ENCODE measurements at places on chromosomes 1 and 21.

GRCh38 chr1:160047111-160047991, 15.6 kb upstream of the PIGM start:
- no peak for DNase-seq

DNA sequence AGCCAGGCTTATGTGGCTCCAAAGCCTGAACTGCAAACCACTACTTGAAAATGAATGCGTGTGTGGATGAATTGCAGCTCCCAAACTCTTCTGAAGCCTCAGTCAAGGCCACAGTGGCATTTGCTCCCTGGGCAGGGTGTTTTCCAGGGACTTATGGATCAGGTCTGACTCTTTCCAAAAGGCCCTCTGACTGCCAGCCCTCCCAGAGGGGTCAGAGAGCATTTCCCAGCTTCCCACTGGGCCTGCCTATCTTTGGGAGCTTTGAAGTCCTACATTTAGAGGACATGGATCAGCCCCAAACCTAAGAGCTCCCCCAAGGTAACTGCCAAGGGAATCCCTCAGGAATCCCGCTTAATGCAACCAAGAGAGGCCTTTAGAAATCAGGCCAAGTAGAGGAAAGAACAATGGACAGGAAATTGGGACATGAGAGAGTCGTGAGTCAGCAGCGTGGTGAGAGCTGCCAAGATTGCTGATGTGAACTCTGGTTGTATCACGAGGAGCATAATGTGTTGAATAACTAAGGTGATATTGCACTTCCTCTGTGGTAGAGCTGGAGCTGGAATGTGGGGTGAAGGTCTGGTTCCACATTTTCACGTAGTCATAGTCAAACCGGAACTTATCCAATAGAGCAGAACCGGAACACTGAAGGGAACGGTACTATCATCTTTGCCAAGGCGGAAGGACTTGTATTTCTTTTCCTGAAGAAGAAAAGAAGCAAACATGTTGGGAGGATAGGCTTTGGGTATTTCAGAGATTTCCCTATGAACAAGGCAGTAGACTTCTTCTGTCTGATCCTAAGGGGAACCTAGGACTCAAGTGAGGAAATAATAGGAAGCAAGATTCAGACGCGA, 99.4 kb upstream of the JUN start:
- no peak for DNase-seq

GRCh38 chr1:80657044-80657643, 1143.6 kb upstream of the ADGRL2 start:
- no peak for DNase-seq

DNA sequence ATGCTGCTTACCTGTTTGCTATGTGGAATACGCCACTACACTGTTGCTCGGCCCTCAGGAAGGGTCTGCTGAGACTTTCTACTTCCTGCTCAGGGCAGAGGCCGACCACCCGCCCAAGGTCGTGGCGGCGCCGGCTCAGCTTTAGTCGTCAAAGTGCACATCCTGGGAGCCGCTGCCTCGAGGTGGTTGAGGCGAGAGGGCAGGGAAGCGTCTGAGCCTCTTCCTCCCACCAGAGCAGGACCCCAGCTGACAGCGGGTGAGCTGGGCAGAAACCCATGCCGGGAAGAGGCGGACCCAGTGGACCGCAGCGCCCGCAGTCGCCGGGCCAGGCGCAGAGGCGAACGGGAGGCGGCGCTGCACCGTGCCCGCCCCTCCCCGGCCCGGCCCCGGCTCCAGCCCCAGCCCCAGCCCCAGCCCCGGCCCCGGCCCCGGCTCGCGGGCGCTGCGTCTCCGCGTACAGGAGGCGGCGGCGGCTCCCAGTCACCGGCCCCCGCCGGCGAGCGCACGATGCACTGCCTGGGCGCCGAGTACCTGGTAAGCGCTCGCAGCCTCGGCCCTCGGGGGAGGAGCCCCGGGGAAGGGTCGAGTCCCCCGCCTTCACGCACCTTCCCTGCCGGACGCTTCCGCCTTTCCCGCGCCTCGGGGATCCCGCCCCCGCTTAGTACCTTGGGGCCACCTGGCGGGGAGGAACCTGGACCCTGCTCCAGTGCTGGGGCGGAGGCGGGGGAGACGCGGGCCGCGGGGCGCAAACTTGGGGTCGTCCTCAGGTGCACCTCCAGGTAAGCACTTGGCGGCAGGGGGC, at the start of gene SLC44A3:
Gene SLC44A3, plus strand, starts transcription at position 413 of the 802 bp plus-strand sequence. Its CDS starts 95 bp downstream, at position 508.
- DNase-seq, result peak; percentile 24

DNA sequence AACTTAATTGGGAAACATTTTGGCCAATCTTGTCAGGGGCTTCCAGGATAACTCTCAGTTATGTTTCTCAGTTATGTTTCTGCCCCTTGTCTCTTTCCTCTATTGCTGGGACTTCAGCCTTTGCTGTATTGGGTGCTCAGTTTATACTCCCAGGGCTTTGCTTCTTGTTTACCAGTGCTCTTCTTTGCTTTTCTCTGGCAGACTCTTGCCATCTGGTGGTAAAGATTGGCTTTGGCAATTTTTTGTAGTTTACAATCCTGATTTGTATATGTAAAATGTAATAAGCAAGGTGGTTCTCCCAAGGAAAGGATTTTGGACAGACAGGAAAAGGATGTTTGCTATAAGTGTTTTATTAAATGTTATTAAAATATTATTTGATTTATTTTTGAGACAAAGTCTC, 37.9 kb downstream of the FABP3 start:
- DNase-seq, result no peak

DNA sequence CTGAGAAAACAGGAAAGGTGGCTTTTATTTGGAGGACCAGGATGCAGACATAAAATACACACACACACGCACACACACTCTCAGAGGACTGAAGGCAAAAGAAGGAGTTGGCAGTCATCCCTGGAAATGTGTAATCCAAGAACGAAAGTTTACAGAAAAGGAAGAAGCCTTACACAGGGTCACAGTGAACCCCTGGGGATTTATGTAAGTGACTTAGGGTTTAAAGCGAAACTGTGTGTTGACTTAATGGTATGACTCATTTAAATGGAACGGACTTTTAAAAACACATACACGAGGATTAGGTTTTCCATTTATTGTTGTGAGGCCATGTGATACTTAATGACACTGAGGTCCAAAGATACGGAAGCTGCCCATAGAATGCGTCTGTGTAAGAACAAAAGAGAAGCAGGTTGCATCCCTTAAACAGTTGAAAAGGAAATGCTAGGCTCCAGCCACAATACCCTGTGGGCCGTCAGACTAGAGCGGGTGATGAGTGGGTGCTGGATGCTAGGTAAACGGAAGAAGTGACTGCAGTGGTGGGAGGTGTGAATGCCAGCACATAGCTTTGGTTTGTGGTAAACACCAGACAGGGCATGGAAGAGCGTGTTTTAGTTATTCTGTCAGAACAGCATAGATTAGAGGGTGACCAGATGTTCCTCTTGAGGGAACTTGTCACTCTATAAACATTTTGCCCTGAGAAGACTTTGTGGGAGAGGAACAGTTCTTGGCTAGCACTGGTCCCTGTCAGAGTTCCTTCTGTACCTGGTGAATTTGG, 21.6 kb upstream of the BCL10 start:
- DNase-seq, result peak; percentile 64

DNA sequence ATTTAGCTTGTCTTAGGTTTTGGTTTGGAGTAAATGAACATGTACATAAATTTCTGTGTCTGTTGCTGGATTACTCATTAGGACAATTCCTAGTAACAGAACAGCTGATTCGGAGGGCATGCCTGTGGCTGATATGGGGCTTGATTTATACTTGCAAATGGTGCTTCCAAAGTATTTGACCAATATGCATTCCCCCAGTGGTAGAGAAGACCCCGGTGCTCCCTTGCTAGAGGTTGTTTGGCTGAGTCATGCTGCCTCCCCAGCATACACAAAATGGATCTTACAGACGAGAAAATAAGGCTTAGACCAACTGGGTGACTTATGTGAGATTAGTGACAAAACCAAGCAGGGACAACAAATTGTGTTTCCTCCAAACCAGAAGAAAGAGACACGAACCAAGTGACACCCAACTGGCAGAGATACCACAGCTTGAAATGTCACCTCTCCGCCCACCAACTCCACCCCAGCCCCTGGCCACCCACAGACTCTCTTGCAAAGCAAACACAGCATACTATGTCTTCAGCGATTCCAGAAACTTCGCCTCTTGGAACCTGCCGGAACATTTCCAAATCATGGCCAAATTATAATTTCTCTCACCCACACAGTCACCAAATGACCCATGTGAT, 75.9 kb upstream of the ETS2 start:
- DNase-seq, result no peak

DNA sequence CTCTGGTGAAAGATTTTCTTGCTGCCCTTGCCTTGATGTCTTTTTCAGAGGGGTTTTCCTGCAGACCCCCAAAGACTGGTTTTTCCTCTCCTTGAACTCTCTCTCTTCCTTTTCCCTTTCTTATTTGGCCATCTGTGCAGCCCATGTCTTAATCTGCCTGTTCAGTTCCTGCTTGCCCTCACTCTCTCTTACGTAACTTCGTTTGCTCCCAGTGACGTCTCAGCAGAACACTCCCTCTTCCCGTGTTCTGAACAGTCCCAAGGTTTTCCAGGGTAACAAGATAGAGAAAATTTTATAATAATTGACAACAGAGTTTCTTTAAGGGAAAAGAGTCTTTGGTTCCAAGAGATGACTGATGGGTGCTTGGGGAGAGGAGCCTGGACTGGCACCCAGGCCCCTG, 109.1 kb upstream of the LMO4 start:
- no peak for DNase-seq

DNA sequence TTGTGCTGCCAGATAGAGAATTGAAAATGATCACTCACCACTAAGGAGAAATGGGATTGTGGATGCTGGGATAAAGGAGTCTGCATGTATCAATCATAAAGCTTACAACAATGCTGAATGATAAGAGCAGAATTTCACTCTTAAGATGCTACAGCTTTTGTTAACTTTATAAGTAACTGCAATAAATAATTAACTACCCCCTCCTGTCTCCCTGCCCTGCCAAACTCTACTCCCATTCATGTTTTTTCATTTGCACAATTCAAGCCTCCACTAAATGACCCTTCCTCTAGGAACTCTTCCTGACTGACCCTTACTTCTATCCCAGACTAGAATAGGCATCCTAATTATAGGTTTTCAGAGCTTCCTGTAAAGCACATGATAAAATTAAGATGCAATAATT, 14.9 kb downstream of the MTF1 start:
- DNase-seq, result no peak

GRCh38 chr1:169118227-169118626, 11.7 kb downstream of the ATP1B1 start:
- no peak for DNase-seq

- DNase-seq, result no peak
Observed at GRCh38 chr1:197331565-197331964, 63.5 kb downstream of the CRB1 start.

DNA sequence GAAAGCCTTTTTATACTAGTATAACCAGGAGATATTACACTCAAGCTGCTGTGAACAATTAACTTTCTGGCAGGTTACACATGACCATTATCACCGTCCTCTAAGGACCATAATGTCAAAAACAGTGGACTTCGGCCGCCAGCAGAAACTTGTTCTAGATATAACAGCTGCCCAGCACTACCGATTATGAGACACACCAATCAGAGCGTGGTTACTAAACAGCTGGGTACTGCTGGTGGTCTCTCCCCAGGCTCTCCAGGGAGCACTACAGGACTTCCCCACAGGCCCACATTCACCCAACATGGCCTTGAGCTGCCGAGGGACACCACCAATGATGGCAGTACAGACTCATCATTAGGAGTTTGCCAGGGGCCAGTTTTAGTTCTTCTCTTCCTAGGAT, 57.9 kb upstream of the CTBS start:
- no peak for DNase-seq

GRCh38 chr1:162930532-162930931, 69.6 kb upstream of the CCDC190 start:
- DNase-seq, result no peak

- DNase-seq, result no peak
Observed at GRCh38 chr1:244171241-244171985, 120.3 kb downstream of the ZBTB18 start.

DNA sequence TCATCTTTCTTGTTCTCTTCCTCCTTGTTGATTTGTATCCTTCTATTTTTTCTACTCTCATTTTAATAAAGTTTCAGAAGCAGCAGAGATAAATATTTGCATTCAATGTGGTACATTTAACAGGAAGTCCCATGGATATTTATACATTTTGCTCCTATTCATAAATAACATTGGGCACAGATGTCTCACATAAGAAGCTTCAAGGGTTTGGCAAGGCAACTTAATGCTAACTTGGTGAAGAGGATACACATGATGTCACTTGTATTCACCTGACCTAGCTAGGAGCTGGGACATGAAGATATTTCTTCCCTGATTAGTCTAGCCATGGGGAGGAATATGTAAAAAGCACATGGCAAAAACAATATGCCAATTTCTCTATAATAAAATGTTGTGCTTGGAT, 65.1 kb upstream of the DUSP10 start:
- DNase-seq, result no peak

DNA sequence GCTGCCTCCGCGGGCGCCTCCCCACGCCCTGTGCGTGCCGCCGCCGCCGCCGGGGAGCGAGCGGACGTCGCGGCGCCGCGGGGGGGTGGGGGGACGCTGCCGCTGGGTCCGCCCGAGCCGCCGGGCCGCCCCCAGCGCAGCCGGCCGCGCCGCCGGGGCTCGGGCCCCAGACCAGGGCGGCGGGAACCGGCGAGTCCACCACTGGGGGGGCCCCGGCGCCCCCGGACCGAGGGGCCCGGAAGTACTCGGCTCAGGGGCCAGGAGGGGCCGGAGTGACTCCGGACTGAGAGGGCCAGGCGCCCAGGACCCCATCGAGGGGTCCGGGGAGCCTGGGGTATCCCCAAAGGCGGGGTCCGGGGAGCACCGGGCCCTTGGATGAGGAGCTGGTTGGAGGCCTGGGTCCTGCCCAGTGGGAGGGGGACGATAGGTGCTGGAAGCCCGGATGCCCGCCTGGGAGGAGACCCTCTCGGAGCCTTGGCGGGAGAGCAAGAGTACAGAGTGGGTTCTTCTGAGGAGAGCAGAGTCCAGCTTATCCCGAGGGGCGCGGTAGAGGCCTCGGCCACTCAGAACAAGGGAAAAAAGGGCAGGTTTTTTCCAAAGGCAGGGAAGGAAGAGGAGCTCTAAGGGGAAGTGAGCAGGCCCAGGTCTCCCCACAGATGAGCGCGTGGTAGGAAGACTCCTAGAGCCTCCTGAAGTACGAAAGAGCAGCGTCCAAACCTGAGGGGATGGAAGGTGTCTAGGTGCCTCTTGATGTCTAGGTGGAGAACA, 556 bp downstream of the GMEB1 start:
- peak; percentile 21 for DNase-seq

DNA sequence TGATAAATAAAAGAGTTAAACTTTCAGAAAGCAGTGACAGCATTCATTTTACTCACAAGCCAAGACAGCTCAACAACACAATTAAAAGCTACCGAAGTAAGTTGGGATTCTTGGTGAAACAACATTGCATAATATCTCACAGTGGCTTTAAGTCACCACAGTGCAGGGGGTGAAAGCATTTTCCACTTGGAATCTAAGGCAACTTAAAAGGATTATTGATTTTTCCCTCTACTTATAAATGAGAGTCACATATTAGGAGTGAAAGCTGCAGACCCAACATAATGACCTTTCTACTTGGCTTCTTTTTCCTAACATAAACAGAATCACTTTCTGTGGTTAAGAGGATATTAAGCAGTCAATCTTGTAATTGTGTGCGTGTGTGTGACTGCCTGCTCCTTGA, 536.6 kb upstream of the CXADR start:
- DNase-seq, result no peak

All from stimulated activated CD4-positive, alpha-beta T cell treated with anti-CD3 and anti-CD28 coated beads, Interleukin-12 subunit alpha, Interleukin-12 subunit beta, amount 100 ng/mL, for 48 hours (primary cell).